ENCODE measurements at places on chromosomes 2 and 18. TPM values are rescaled to one million over a fixed set of nuclear protein-coding genes. Genes with fewer than 3 reads are reported as not detected.

QPCT gene
- 74.2 TPM for polyA plus RNA-seq

RPIA gene
- 16.0 TPM for polyA plus RNA-seq

CHRND gene
- polyA plus RNA-seq: not detected

TFCP2L1 gene
- polyA plus RNA-seq: 11.5 TPM

UGT1A5 gene
- polyA plus RNA-seq: not detected

TEX44 gene
- polyA plus RNA-seq: not detected

RESP18 gene
- polyA plus RNA-seq: not detected

MAP4K4 gene
- polyA plus RNA-seq: 89.6 TPM
